ENCODE measurements at places on chromosomes 7 and 10.

- peaks cover 11% of the 10 kb centered on the region for H3K27me3 ChIP-seq
- H3K36me3 ChIP-seq = no peaks in the 10 kb centered on the region
- peaks cover 5% of the 10 kb centered on the region for H3K4me1 ChIP-seq
- no peak for DNase-seq
Measured at GRCh38 chr7:156063241-156063810, 251.1 kb upstream of the SHH start.

DNA sequence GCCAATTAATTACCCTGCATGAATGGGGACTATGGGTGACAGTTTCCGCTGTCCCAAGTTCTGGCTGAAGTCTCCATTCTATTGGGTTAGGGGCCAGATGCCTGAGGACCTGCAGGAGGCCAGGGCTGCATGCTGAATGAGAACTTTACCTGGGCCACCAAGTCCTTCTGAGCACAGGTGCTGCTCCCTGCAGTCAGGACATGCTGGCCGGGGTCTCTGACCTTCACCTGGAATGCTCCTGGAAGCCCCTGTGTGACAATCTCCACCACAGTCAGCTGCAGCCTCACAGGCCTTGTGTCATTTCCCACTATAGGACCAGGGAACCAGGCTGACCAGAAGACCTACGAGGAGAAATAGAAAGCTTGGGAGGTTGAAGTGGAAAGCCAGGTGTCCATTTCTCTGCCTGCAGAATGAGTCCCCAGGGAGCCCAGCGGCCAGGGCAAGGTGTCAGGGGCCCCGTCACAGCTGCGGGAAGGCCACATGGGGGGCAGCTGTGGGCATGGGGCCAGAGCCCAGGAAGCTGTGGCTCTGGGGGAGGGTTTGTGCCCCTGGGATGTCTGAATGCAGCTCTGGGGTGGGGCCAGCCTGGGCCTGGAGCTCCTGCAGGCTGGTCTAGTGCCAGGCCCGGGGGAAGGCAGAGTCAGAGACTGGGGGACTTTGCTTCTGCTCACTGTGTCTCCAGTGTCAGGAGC lies 5.6 kb upstream of the GIMAP8 start:
- DNase-seq = no peak
- H3K4me3 ChIP-seq = no peak overlapping the region

- H3K27ac ChIP-seq = no peak overlapping the region
- DNase-seq = no peak
- H3K4me3 ChIP-seq = no peak overlapping the region
- H3K4me1 ChIP-seq = no peaks in the 10 kb centered on the region
- H3K27me3 ChIP-seq = peaks cover 2% of the 10 kb centered on the region
Measured at GRCh38 chr10:90642136-90642535, 215.7 kb downstream of the HTR7 start.

DNA sequence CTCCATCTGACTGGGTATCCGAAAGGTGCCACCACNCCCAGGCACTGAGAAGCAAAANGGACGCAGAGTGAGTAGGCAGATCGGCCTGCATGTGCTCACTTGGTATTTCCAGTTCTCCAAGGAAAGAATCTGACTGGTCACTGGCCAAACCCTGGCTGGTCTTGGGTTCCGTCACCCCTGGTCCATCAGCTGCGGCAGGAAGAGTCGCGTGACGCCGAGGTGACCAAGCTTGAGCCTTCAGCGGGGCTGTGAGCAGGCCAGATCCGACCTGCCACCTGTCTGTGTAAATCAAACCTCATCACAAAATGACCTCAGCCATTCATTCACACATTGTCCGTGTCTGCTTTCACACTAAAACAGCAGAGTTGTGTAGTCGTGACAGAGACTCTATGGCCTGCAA lies 28.8 kb upstream of the CHST15 start:
- no peak overlapping the region for H3K4me3 ChIP-seq
- H3K27me3 ChIP-seq = no peaks in the 10 kb centered on the region
- no peaks in the 10 kb centered on the region for H3K4me1 ChIP-seq
- DNase-seq = no peak
- no peak overlapping the region for H3K27ac ChIP-seq
- H3K36me3 ChIP-seq = no peaks in the 10 kb centered on the region

DNA sequence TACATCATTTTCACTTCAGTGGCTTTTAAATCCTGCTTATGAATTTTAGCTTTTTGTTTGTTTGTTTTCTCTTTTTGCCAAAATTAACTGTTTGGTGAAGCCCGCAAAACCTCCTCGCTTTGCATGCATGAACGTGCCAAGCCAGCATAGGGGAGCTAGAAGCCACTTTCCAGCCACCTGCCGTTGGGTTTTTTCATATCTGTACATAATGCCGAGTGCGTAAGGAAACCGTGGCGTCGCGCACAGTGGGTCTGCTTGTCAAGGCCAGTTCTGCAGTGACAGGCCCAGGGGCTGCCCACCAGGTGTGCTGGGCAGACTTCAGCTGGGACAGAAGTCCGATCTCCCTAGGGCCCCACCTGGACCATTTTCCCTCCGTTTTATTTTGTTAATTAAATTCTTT lies 41.1 kb downstream of the WIPI2 start:
- H3K27me3 ChIP-seq = no peaks in the 10 kb centered on the region
- peaks cover 14% of the 10 kb centered on the region for H3K4me1 ChIP-seq
- H3K27ac ChIP-seq = no peak overlapping the region
- no peak for DNase-seq
- no peak overlapping the region for H3K4me3 ChIP-seq

All from neural crest cell (in vitro differentiated cells).